ENCODE measurements at places on chromosomes 2 and 18.

DNA sequence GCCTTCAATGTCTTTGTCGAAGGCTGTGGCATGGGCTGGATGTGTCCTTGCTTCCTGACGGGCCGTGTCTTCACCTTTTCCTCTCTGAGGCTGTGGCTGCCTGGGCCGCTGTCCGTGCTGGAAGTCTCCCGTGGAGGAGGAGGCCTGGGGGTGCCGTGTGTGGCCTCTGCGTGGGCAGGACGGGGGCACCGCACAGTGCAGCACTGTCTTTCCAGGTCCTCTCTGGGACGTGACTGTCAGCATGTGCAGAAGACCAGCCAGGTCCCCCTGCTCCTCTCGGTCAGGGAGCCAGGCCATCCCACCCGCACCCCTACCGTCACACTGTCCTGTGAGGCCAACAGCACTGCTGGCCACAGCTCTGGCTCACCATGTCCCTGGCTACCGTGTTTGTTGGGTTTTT lies 64.4 kb upstream of the ZNF236 start:
- DNase-seq = no peak

- DNase-seq = no peak
Measured at GRCh38 chr2:12549641-12550040, 167.1 kb upstream of the TRIB2 start.

GRCh38 chr2:188675391-188676009 lies 298.7 kb upstream of the COL3A1 start:
- no peak for DNase-seq

DNA sequence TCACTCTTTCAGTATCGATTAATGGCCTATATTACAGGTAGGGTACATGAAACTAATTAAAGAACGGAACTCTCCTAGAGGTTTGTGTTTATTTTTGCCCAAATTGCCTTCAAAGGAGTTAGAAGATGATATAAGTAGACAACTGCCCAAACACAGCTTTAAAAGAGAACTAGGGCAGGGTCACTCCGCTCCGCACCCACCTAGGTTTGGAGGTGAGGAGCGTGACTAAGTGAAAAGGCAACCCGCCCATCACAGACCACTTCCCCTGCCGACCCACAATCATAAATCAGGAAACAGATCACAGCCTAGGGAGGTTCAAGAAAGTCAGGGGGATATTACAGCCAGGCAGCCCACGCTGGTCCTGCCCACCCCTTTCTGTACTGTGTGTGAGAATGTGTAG lies 166.7 kb downstream of the C1D start:
- no peak for DNase-seq

DNA sequence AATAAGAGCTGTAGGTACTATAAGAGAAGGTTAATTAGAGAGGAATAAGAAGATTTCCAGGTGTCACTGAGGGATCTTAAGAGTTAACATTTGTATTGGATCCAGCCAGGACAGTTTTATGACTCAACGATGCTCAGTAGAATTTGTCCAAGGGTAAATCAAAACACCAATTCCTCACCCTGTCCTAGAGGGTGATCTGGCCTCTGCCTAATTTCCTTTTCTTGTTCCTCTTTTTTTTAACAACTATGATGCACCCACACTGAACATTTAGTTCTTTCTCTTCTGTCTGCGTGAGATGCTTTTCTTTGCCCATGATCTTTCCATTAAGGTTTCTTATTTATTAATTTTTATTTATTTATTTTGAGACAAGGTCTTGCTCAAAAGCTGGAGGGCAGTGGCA lies 92.0 kb downstream of the PMS1 start:
- no peak for DNase-seq

DNA sequence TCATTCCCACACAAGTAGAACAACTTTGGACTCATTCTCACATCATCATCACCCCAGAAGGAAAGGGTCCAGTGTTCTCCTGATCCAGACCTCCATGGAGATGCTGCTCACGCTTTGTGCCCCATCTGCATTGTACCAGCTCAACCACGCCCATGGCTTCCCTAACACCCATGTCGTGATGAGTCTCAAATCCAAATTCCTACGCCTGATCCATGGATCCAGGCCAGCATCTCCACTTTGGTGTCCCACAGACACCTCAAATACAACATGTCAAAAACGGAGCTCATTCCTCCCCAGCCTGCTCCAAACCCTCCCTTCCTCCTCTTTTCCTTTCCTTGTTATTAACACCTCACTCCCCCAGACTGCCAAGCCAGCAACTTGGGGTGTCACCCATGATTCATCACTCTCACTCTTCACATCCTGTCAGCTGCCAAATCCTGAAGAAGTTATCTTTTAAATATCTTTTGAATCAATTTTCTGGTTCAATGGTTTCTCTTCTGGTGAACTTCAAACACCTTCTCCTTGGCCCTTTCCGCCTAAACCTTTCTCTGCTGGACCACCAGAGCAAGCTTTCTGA lies 30.2 kb upstream of the FAM124B start:
- DNase-seq = no peak

DNA sequence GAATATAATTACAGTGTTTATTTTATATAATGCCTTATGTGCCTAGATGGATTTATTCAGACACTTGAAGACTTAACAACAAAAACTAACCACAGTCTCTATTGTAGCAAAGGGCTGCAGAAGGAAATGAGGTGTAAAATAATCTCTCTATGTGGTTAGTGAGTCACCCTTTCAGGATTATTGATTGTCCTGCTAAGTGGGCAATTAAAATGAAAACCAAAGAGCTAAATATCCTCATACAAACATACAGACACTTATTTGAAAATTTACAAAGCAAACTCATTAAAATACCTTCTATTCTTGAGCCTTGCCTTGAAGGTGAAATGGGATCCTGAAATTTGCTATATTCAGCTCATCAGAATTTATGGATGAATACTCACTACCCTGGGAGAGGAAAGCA lies 27.7 kb upstream of the DCC start:
- DNase-seq = no peak

DNA sequence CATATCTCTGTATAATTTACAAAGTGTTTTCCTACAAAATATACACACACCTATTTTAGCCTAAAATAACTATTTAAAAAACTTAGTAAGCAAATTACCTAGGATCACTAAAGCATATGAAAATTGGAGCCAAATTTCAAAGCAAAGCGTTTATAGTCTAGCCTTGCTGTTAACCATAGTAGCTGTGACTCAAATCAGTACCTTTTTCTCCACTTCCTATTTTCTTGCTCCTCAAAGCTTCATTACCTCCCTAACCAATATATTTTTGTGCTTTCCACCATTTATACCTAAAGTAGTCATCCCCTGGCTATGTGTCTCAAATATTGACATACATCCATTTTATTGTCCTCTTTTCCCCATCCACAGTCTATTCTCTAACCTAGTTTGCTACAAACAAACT lies 73.1 kb downstream of the ERBB4 start:
- no peak for DNase-seq

DNA sequence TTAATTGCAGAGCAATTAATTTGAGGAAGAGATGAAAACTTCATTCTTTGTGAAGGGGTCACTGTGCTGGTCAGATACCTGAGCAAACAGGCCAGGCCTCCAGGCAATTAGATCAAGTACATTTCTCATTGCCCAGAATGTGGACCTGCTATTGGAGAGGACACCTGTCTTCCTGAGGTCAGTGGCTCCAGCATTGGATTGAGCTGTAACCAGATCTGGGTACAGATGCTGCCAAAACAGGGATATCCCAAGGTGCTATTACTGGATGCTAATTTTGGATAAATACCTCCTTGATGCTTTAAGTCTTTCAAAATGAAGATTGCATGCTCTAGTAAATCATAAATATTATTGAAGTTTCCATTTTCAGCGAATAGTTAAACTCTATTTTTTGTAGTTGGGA lies 131.5 kb downstream of the FAM161A start:
- no peak for DNase-seq

GRCh38 chr2:104583811-104584210 lies 270.1 kb upstream of the POU3F3 start:
- no peak for DNase-seq

DNA sequence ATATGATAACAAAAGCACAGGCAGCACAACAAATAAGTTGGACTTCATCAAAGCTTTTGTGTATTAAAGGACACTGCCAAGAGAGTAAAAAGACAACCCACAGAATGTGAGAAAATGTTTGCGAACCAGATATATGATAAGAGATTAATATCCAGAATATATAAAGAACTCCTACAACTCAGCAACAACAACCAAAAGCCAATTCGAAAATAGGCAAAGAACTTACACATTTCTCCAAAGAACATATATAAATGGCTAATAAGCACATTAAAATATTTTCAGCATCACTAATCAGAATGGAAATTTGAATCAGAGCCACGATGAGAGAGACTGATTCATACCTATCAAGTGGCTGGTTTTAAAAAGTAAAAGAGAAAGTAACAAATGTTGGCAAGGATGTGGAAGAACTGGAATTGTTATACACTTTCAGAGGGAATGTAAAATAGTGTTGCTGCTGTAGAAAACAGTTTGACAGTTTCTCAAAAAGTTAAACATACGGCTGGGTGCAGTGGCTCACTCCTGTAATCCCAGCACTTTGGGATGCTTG lies 25.2 kb downstream of the EPB41L5 start:
- no peak for DNase-seq

GRCh38 chr18:7094427-7094826 lies 23.2 kb downstream of the LAMA1 start:
- no peak for DNase-seq

GRCh38 chr18:54415086-54415485 lies 57.4 kb downstream of the C18orf54 start:
- DNase-seq = no peak

DNA sequence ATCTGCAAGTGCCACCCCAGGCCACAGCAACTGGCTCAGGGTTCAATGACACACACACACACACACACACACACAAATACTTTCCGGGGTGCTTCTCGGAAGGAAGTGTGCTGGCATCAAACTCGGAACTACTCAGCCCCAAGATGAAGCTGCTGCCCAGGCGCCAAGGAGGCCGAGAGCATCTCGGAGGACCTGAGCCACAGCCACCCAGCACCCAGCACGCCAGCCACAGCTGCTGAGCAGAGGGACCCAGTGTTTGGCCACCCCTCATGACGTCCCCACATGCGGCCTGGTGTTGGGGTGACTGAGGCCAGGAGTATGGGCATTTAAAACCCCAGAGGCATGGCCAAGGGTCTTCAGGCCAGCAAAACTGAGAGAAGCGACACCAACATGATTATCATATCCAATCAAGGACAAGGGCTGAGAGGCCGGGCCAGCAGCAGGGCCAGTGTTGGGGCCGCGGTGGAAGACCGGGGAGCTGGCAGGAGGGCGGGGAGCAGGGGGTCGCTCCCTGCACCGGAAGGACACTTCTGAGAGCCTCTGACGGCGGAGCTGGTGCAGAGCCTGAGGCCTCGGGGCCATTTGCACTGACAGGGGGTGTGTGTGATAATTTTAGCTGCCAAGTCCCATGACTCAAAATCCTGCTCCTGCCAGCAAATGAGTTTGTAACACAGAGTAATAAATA lies 61.8 kb downstream of the BIN1 start:
- no peak for DNase-seq

DNA sequence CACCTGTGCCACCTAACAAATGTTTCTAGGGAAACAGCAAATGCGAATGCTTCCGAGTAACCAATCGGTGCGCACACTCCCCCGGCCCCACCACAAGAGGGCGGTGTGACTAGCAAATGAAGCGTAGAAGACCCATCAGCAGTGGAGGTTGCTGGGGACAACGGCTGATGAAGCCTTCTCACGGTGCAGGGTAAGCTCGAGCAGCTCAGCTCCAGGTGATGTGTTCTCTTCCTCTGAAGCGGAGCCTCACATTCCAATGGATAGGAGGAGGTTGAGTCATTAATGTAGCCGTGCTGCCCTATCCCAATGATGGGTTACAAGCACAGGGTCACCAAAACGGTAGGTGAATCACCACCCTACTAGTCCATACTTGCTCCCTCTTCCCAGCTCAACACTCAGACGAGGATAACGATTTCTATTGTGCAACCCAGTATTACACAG lies 127.6 kb upstream of the TWIST2 start:
- DNase-seq = no peak

DNA sequence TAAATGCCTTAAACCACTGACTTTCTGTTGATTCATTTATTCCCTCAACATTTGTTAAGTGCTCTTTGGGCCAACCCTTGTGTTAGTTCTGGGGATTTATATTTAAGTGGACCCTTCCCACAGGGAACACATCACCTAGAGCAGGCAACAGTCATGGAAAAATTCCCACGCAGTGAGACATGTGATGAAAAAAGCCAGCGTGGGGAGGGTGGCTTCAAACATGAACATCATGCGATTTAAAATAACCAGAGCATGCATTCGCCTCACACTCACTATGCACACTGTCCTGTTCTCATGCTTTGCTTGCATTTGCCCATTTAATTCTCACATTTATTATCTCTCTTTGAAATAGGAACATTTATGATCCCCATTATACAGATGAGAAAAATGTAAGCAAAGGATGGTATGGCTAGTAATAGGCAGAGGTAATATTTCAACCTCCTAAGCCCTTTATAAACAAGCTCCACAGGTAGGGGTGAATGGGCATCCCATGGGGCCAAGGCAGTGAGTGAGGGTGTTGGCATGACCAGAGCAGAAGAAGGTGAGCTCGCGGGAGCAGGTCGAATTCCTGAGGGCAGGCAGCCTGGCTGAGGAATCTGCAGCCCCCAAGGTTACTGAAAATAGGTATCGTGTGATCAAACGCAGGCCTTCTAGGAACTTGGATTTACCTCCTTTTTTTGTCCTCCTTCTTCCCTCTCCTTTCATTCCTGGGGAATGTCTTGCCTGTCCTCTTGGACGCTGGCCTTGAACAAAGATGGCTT lies 297.8 kb downstream of the MYCN start:
- no peak for DNase-seq

- no peak for DNase-seq
Measured at GRCh38 chr2:46294176-46294836, 2.9 kb upstream of the EPAS1 start.

DNA sequence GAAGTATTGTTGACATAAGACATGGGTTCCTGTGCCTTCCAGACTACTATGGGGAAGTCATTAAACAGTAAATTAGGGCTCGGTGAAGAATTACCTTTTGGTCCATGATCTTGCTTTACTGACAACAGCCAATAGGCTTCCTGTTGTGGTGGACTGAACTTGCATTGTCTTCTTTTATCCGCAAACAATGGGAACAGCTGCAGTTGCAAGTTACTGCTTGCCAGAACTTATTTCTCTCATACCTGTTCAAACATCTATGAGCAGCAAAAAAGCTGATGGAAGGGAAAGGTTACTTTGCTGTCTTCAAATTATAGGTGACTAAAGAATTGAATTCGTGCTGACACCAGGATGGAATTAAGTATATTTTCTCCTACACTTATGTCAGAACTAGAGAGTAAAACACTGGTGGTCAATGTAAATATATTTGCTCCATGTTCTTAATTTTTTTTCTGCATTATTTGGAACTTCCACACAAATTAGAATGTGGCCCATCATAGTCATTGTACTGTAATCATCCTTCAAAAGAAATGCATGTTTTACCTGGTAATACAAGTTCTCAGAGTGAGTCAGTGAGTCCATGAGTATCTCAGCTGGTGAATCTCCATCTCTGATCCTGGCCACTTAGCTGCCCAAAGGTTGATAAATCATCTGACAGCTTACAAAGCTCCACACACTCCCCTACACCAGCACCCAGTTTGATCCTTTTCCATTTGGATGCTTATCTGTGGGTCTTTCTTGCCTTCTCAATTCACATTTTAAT lies 37.3 kb upstream of the RNF152 start:
- DNase-seq = no peak

- DNase-seq = no peak
Measured at GRCh38 chr2:121375621-121376159, 90.7 kb upstream of the TFCP2L1 start.

GRCh38 chr2:17943444-17943843 lies 65.0 kb downstream of the KCNS3 start:
- no peak for DNase-seq

GRCh38 chr18:12271376-12272235 lies 17.4 kb downstream of the CIDEA start:
- peak; percentile 23 for DNase-seq
